ENCODE measurements at places on chromosomes 5 and 9.

- DNase-seq, result no peak
Observed at GRCh38 chr5:172951371-172952033, 7.7 kb upstream of the RPL26L1 start.

GRCh38 chr5:181170237-181170825 is 22.9 kb downstream of the OR2V2 start:
- DNase-seq, result no peak

DNA sequence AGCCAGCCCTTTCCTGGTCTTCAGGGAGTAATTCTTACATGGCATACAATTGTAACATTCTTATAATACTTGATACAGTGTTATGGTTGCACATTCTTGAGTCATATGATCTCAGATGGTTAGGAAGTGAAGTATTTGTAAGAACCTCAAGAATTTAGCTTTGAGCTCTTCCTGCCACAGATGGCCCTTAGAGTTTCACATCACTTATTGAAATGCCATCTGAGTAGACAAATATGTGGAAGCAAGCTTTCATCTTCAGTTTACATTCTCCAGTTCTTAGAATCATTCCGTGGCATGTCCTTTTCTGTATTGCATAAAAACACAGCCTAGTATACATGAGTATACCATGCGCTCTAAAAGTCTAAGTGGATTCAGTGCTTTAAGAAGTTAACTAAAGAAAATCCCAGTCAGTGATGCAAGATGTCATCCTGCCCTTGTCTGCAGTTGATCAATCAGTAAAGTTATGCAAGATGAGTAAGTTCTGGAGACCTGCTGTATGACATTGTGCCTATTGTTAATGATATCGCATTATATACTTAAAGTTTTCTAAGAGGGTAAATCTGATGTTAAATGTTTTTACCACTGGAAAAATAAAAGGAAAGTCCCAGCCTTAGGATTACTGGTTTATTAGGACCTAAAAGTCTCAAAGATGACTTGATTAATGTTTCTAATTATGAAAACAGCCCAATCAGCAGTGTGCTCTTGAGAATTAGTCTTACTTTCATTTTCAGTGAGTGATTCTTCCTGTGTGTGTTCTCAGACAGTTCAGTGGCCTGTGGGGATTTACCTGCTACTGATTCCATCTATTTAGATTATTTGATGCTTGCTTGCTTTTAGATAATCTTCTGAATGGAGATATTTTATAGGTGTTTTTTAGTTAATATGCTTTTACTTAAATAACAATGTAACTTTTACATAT is 29.4 kb downstream of the RHOBTB3 start:
- no peak for DNase-seq

DNA sequence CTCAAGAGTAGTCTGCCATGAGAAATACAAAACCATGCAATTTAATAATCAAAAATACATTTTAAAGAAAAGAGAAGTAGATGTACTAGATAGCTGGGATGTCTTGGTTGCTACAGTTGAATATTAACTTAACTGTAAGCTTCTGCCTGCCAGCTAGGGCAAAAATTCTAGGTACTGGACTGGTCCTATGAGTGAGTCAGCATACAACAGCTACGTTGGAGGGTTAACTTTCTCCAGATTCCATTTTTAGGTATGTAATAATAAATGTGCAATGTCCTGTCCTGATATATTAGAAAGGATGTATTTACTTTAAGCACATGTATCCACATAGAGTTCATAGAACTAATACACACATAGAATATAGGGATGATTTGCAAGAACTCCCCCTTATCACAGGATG is 230.1 kb downstream of the CAAP1 start:
- DNase-seq, result no peak

DNA sequence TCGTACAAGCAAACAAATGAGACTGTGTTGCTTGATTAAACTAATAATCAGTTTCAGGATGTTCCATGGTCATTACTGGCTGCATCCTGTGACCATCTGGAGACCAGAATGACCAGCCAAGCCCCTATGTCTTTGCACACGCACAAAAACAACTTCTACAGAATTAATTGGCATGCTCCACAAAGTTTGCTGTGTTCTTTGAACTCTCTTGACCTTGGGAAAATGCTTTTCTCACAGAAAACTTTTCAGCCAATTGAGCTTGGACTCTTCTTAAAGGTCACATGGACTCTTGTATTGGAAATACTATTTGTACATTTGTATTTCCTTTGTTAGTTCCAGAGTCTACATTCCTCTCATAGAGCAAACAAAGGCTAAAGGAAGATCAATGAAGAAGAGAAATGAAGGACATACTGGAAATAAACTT is 147.8 kb downstream of the ARRDC3 start:
- DNase-seq, result no peak

DNA sequence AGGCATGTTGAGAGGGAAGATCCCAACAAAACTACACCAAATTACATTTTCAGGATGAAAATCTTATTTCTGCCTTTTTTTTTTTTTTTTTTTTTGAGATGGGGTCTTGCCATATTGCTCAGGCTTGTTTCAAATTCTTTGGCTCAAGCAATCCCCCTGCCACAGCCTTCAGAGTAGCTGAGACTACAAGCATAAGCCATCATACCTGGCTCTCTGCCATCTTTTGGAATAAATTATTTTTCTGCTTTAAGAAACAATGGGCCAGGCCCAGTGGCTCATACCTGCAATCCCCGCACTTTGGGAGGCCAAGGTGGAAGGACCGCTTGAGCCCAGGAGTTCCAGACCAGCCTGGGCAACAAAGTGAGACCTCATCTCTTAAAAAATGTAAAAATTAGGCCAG is 14.3 kb downstream of the AFF4 start:
- no peak for DNase-seq

DNA sequence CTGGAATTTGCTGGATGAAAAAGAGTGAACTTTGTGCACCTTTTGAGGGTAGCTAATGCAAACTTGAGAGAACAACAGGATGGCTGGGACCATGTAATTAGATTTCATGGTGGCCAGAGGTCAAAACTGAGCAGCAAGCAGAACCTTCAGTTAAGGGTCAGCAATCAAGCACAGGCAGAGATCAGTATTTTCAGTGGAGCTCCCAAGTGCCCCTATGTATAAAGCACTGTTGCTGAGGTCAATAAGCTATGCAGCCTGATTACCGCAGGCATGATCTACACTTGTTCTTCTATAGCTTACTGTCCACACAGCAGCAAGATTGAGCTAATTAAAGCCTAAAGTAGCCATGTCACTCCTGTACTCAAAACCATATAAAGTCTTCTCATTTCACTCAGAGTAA is 62.1 kb upstream of the TMC1 start:
- DNase-seq, result no peak

Data from endodermal cell (in vitro differentiated cells).